ENCODE measurements at places on chromosomes 16 and 17.

- no peak for DNase-seq
Observed at GRCh38 chr17:45077643-45078042, 16.5 kb downstream of the NMT1 start.

DNA sequence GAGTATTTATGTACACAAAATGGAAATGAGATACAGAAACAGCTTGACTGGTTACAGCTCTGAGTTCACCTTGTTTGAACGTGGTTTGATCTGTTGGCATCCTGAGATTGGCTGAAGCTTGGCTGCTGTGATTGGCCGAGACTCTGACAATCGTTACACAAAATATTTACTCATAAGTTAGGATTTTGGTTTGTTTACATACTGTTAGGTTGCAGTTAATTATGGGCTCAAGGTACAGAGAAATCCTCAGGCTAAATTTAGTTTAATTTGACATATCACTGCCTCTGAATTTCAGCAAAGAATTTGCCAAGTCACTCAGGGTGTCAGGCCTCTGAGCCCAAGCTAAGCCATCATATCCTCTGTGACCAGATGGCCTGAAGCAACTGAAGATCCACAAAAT lies 227.3 kb downstream of the COPRS start:
- DNase-seq = no peak

DNA sequence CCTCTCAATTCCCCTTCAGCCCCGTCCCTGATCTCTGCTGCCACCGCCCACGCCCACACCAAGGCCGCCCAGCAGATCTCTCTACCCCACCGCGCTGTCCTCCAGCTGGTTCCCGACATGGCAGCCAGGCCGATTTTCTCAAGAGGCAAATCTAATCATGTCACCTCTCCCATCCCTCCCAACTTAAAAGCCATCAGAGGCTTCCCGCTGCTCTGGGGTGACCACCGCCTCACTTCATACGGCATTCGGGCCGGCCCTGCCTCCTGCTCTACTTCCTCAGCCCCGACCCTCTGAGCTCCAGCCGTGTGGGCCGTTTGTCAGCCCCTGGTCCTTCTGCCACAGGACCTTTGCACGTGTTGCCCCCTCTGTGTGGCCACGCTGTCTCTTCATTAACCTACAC lies 63.2 kb downstream of the RPH3AL start:
- DNase-seq = no peak

DNA sequence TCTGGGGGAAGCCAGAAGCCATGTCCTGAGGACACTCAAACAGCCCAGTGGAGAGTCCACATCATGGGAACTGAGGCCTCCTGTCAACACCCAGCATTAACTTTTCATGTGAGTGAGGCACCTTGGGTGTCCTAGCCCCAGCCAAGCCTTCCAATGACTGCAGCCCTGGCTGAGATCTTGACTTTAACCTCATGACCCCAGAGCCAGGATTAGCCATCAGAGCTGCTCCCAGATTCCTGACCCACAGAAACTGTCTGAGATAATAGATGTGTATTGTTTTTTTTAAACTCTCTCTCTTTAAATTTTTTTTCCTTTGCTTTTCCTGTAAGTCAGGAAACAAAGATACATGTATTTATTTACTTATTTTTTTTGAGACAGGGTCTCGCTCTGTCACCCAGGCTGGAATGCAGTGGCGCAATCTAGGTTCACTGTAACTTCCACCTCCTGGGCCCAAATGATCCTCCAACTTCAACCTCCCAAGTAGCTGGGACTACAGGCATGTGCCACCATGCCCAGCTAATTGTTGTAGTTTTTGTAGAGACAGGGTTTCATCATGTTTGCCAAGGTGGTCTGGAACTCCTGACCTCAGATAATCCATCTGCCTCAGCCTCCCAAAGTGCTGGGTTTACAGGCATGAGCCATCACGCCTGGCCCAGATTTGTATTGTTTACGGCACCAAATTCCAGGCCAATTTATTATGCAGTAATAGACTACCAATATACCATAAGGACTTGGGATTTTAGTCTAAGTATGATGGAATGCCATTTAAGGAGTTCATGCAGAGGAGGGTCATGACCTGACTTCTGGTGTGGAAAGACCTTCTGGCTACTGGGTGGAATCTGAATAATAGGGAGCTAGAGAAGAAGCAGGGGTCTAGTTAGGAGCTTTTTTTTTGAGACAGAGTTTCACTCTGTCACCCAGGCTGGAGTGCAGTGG lies 14.0 kb upstream of the TMEM94 start:
- no peak for DNase-seq

DNA sequence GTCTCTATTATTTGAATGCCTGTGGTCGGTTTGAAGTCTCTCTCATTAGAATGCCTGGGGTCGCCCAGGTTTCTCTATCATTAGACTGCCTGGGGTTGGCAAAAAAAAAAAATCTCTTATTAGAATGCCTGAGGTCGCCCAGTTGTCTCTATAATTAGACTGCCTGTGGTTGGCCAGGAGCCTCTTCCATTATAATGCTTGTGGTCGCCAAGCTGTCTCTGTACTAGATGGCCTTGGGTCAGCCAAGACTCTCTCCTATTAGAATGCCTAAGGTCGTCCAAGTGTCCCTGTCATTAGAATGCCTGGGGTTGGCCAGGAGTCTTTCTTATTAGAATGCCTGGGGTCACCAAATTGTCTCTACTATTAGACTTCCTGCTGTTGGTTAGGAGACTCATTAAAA lies 2228.4 kb downstream of the TP53TG3F start:
- DNase-seq = no peak

GRCh38 chr17:66416207-66416940 lies 114.0 kb downstream of the PRKCA start:
- no peak for DNase-seq

DNA sequence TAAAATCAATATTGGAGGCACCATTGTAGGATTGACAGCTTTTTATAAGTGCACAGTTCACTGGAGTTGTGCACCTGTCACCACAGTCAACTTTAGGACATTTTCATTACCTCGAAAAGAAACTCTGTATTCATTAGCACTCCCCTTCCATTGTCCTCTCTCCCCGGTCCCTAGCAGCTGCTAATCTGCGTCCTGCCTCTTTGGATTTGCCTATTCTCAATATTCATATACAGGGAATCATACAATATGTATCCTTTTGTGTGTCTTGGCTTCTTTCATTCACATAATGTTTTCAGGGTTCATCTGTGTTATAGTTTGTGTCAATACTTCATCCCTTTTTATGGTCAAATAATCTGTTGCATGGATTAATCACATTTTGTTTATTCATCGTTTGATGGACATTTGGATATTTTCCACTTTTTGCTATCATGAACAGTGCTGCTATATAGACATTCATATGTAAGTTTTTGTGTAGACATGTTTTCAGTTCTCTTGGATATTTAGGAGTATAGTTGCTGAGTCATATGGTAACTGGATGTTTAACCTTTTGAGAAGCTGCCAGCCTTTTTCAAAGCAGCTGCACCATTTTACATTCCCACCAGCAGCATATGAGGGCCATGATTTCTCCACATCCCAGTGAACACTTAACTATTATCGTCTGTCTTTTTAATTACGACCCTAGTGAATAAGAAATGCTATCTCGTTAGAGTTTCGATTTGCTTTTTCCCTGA lies 9.8 kb downstream of the DNAJA3 start:
- no peak for DNase-seq

DNA sequence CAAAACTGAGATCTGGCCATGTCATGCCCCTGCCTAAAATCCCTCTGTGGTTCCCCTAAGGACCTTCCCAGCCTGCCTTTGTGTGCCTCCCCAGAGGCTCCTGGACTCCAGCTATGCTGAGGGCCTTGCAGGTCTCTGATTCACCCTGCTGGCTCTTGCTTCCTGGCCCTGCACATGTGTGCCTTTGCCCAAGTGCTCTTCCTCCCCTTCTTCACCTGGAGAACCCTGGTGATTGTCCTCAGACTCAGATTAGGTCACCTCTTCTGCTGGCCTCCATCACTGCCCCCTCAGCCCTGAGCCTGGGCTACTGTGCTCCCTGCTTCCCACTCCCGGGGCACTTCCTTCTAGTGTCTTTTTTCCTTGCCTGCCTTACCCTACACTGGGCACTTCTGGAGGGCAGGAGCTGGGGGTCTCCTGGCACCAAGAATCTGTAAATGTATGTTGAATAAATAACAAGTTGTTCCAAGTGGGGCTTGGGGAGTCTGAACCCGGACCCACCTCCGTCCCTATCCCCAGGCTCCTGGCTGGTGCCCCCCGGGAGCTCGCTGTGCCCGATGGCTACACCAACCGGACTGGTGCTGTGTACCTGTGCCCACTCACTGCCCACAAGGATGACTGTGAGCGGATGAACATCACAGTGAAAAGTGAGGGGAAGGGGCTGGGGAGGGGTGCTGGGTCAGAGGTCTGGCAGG lies 7.8 kb downstream of the ITGA3 start:
- DNase-seq = no peak

DNA sequence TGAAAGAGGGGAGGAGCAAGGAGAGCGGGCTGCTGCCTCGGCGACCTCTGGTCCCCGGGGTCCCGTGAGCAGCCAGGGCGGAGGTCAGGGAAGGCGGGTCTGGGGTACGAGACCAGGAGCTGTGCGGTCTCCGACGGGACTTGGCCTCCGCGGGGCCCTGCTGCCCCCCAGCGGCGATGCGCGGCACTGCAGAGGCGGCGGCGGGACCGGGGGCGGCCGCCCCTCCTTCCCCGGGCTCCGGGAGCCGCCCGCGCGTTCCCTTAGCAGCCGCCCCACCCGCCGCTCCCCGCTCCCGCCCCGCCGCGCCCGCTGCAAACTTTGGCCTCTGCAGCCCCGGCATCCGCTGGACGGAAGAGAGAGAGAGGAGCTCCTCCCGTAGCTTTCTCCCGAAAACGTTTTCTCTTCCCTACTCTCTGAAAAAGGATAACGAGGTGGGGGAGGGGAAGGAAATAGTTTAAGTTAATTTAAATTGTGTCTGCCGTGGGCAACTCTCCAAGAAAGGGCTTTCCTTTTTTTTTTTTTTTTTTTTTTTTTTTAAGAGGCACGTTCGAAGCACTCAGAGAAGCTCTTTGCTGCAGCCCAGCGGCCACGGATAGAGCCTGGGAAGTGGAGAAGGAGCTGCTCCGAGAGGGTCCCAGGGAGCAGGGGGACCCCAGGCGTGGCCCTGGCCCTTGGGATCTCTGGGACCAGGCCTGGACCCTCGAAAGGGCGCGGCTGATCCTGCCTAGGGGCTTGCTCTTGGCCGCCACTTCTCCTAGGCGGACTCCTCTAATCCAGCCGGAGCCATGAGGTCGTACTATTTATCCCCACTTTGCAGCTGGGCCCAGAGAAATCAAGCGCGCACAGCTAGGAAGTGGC lies 43.2 kb downstream of the C16orf82 start:
- DNase-seq = no peak

GRCh38 chr16:87360862-87361610 lies 22.5 kb downstream of the FBXO31 start:
- DNase-seq = no peak

DNA sequence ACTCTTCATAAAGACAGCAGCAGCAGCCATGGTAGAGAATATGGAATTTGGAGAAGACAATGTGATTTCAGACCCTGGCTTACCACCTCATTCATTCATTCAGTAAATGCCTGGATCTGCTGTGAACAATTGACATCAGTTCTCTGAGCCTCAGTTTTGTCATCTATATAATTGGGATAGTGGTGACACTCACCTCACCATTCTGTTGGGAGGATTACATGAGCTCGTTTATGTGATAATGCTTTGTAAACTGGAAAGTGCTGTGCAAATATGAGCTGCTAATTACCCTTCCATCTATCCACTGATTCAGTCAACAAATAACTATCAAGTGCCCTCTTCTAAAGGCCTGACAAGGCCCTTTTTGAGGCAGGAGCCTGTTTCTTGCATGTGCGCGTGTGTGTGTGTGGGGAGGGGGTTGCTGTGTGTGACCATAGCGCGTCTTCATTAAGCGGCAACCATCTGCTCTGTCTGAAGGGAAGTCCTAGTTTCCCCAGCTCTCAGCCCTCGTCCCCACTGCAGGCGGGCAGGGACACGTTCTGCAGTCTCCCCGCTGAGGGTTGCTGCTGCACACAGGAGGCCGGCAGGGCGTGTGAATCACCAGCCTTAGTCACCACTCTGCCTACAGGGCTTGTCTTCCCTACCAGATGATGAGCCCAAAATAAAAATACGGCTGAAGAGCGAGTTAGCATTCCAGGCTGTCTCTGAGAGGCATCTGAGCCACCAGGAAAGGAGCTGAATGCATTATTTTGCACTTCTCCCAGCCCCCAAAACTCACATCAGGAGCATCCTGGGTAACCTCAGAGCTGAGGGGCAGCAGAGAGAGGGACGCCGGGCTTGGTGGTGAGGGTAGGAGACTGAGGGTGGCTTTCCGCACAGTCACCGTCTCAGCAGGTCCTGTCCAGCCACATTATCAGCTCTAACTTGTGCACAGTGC lies 19.9 kb downstream of the ARL4D start:
- DNase-seq = no peak

DNA sequence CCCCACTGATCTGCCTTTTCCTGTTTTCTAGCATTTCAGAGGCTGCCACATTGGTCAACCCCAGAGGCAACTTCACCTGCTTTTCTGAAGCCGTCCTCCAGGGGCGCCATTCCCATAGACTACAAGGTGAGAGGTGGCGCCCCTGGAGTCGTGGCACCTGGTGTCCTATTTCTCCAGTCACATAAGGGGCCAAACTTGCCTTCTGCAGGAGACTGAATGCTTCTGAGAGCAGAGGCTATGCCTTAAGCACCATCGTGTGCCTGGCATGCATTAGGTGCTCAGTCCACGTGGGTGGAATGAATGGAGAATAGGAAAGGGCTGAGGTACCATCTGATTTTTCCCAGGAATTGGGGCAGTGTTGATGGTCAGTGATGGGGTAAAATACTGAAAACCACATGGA lies 164.8 kb downstream of the HAPSTR1 start:
- no peak for DNase-seq

DNA sequence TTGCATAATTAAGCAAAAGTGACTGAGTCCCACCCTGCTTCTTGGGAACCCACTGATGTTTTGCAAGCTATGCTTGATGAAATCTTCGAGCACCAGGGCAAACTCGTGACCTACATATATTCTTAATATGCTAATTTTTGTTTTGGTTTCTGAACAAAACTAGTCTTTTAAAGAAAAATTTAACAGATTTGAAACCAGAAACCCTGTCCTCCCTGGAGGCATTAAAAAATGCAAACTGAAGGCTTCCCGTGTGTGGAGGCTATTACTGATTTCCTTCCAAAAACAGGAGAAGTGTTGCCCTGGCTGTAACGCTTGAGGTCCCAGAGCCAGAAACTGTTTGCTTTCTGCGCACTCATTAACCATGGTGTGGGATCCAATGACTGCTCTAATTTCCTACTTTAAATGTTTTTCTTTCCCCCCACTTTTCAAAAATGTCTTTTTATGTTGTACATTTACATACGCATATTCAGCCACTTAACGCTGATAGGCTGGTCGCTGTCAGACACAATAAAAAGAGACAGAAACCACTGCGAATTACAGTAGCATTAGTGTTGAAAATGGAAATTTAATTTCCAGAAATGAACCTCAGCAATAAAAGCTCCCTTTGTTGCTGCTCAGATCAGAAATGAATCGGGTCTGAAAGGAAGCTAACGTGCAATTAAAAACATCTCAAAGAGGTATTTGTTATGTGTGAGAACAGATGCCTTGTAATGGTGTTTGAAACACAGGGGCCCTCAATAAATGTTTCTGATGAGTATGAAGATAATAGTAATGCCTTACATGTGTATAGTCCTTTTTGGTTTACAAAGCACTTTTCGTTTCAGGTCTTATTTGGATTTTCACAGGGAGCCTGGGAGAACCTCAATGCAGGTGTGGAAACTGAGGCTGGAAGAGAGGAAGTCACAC lies 39.9 kb upstream of the IRX6 start:
- no peak for DNase-seq

GRCh38 chr17:49545806-49546545 lies 29.7 kb upstream of the NXPH3 start:
- no peak for DNase-seq

- DNase-seq = no peak
Observed at GRCh38 chr16:60636117-60636516, 1400.1 kb downstream of the CDH8 start.

- DNase-seq = no peak
Observed at GRCh38 chr16:89037261-89038152, 56.1 kb upstream of the ACSF3 start.
